ENCODE measurements at places on chromosomes 5 and 9. TPM values are rescaled to one million over a fixed set of nuclear protein-coding genes. Genes with fewer than 3 reads are reported as not detected.

GRCh38 chr5:13606051-13606450, 338.4 kb downstream of the DNAH5 start:
- no peaks in the 10 kb centered on the region for H3K36me3 ChIP-seq
- H3K27me3 ChIP-seq = no peaks in the 10 kb centered on the region
- no peak overlapping the region for H3K27ac ChIP-seq
- no peak for DNase-seq
- no peak overlapping the region for H3K4me3 ChIP-seq

DNA sequence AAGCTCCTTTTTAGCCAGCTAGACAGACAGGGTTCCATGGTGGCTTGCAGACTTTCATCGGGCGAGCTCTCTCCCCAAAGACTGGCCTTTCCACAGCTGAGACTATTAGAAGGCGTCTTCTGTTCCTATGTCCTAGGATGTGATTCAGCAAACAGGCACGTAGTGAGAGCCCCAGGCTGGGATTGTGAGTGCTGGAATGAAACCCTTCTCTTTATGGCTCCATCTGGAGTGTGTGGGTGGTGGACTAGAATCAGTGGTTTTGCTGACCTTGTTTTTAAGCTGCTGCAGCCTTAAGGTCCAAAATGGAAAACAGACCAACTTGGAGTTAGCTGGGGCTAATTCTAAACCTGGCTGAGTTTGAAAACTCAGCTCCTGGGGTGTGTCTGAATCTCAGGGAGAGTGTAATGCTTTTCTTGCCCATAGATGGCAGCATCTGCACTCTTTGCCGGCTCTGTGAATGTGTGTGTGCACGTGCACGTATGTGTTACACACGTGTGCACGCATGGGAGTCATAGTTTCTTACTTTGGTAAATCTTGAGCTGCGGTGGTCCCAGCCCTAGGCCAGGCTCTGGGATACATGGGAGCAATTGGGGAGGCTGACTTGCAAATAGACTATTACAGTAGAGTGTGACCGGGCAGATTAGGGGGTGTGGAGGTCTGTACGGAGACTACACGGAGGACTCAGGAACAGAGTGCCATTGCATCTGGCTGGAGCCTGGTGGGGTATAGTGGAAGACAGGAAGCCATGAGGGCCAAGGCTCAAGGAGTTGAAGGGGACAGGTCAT, 10.7 kb downstream of the GSN start:
- DNase-seq = no peak
- peaks cover 6% of the 10 kb centered on the region for H3K36me3 ChIP-seq
- H3K27ac ChIP-seq = peak overlapping the region; percentile 91

ENTPD2 gene
- total RNA-seq = 5.7 TPM

- H3K36me3 ChIP-seq = peaks cover 48% of the 10 kb centered on the region
- peak overlapping the region; percentile 95 for H3K27ac ChIP-seq
- H3K4me1 ChIP-seq = peaks cover 84% of the 10 kb centered on the region
These were observed 12.8 kb upstream of the RALGDS start for GRCh38 chr9:133133681-133134387.

DND1 gene
- total RNA-seq = 0.40 TPM

DNA sequence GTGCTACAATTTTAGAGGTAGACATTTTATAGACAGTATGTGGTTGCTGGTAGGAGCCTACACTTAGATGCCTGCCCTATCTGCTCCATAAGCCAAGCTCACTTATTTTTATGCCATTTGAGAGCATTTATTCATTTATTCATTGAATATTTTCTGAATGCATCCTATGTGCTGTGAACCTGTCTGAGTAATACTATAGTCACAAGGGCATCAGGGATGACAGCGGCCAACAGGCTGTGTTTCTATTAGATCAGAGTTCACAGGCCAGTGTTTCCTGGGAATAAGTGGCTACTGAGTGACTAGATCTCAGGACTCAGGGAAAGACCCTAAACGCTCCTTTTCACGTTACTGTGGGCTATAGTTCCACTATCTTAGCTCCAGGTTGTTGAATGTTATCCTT, 235.2 kb upstream of the MSX2 start:
- DNase-seq = no peak
- no peaks in the 10 kb centered on the region for H3K36me3 ChIP-seq
- no peaks in the 10 kb centered on the region for H3K27me3 ChIP-seq
- H3K27ac ChIP-seq = no peak overlapping the region

- no peak overlapping the region for H3K27ac ChIP-seq
- H3K36me3 ChIP-seq = peaks cover 43% of the 10 kb centered on the region
- DNase-seq = no peak
- no peak overlapping the region for H3K4me3 ChIP-seq
These were observed 27.6 kb upstream of the LTC4S start for GRCh38 chr5:179766021-179766725.

SVEP1 gene
- 7.5 TPM for total RNA-seq

GRCh38 chr5:156826150-156826549, 23.9 kb upstream of the PPP1R2B start:
- H3K27ac ChIP-seq = no peak overlapping the region
- no peaks in the 10 kb centered on the region for H3K4me1 ChIP-seq
- H3K27me3 ChIP-seq = no peaks in the 10 kb centered on the region
- H3K4me3 ChIP-seq = no peak overlapping the region
- DNase-seq = no peak

ANKRD31 gene
- total RNA-seq = 0.59 TPM

DNA sequence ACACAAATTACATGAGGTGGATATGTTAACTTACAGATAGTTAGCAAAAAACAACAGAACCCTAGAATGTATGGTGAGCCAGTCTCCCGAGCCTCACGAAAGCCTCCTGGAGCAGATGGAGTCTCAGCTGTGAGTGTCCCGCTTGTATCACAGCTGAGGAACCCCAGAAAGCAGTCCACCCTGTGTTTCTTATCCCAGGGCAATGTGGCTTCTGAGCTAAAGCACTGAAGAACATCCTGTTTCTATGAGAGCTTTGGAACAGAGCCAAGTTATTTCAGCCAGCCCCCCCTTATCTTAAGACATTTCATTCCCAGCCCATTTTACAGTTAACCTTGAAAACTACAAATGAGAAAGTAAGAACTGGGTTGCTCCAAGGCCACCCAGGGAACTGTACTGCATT, 1220.9 kb upstream of the CDH6 start:
- no peaks in the 10 kb centered on the region for H3K36me3 ChIP-seq
- H3K27ac ChIP-seq = no peak overlapping the region
- H3K4me1 ChIP-seq = no peaks in the 10 kb centered on the region

- no peak overlapping the region for H3K4me3 ChIP-seq
- H3K36me3 ChIP-seq = no peaks in the 10 kb centered on the region
- no peaks in the 10 kb centered on the region for H3K4me1 ChIP-seq
- DNase-seq = no peak
- H3K27ac ChIP-seq = no peak overlapping the region
- H3K27me3 ChIP-seq = no peaks in the 10 kb centered on the region
These were observed 30.7 kb upstream of the VCAN start for GRCh38 chr5:83440826-83441225.

DNA sequence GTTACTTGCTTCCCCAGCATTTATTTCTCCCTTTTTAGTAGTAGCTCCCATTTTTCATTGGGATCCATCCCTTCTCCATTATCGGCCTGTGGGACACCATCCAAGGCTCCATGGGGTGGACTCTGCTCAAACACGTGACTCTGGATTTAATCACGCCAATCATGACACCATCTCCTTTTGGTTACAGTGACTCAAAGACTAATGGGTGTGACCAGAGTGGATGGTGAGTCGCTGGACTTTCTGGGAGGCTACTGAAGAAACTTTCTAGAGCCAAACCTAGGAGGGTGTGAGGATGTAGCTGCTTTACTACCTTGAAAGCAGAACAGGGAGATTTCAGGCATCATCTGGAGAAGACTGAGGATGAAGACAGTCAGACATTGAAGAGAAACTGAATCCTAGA, 93.1 kb downstream of the PJA2 start:
- H3K36me3 ChIP-seq = no peaks in the 10 kb centered on the region
- no peak overlapping the region for H3K4me3 ChIP-seq
- H3K4me1 ChIP-seq = no peaks in the 10 kb centered on the region
- no peaks in the 10 kb centered on the region for H3K27me3 ChIP-seq
- no peak overlapping the region for H3K27ac ChIP-seq

DNA sequence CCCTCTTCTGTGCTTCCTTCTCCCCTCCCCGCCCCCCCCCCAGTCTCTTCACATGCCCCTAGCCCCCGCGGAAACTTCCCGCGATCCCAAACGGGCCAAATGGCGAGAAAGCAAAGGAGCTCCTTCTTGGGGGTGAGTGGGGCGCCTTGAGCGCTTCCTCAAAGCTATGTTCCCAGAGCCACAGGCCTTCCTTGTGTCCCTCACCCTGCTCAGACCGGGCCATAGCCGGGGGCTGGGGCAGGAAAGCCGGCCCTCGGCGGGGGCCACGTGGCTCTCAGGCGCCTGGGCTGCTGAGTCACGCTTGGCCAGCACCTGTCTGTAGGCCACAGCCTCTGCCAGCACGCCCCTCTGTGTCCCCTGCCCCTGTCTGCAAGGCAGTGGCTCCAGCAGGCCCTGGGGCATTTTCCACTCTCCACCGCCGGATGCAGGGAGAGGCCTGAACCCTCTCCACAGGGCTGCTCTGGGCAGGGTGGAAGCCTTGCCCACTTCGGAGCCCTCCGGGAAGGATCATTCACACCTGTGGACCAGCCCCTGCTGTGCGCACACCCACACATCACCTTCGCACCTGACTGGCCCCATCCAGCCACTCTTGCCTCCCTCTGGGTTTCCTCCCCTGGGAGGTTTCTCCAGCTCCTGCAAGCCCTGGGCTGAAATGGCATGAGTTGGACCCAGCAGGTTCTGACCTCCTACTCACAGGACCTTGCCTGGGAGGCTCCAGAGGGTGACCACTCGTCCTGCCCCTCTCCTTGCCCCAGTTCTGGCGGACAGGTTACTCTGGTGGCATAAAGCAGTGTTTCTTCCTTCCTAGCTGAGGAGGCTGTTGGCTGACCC, 1.2 kb upstream of the SQSTM1 start:
- peaks cover 7% of the 10 kb centered on the region for H3K27me3 ChIP-seq
- H3K4me1 ChIP-seq = peaks cover 59% of the 10 kb centered on the region
- peak overlapping the region; percentile 85 for H3K27ac ChIP-seq
- no peak for DNase-seq

DNA sequence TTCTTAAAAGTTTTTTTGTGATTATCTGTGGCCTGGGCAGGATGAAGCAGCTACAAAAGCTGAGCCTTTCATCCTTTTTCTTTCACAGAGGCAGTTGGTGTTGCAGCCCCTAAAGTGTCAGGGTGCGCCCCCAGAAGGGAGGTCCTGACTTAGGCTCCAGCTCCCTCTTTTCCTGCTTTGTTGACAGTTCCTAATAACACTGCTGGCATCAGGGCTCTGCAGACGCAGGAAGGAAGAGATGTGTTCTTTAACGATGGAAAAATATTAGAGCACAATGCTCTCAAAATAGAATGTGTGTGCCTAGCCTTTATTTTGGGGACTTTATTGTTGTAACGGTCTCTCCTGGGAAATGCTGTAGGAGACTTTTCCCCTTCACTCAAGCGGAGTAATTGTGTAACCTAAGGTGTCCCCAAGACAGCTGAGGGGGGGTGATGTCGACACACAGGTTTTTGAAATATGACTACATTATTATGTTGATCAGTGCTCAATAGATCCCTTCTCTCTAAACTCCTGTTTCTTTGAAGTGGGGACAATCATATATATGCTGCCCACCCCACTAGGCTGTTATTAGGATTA, 135.6 kb downstream of the SEMA6A start:
- H3K27ac ChIP-seq = no peak overlapping the region
- H3K27me3 ChIP-seq = no peaks in the 10 kb centered on the region
- no peak for DNase-seq
- no peaks in the 10 kb centered on the region for H3K36me3 ChIP-seq

SPTLC1 gene
- 83.2 TPM for total RNA-seq

DNA sequence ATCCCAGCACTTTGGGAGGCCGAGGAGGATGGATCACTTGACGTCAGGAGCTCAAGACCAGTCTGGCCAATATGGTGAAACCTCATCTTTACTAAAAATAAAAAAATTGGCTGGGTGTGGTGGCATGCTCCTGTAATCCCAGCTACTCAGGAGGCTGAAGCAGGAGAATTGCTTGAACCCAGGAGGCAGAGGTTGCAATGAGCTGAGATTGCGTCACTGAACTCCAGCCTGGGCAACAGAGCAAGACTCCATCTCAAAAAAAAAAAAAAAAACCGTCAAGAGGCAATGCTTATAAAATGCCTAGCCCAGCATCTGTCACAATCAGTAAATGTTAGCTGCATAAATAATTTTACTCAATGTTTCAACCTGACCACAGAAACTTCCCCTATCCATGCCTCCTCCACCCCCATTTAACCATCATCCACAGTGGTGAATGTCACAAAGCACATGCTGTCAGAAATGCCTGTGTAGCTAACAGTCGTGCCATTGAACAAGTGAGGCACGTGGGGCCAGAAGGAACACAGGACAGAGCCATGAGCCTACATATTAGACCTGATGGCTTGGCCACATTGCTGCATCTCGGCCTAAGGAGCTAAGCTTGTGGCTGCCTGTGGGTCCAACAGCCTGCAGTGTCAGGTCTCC, 16.8 kb upstream of the TCOF1 start:
- H3K27me3 ChIP-seq = no peaks in the 10 kb centered on the region
- no peak for DNase-seq
- peaks cover 29% of the 10 kb centered on the region for H3K4me1 ChIP-seq
- H3K27ac ChIP-seq = no peak overlapping the region
- H3K36me3 ChIP-seq = no peaks in the 10 kb centered on the region
- H3K4me3 ChIP-seq = no peak overlapping the region

OBP2B gene
- total RNA-seq = not detected

- peaks cover 9% of the 10 kb centered on the region for H3K36me3 ChIP-seq
- H3K4me1 ChIP-seq = peaks cover 26% of the 10 kb centered on the region
- no peak overlapping the region for H3K27ac ChIP-seq
- no peak overlapping the region for H3K4me3 ChIP-seq
- no peak for DNase-seq
These were observed 39.8 kb downstream of the ASS1 start for GRCh38 chr9:130484362-130485072.

DNA sequence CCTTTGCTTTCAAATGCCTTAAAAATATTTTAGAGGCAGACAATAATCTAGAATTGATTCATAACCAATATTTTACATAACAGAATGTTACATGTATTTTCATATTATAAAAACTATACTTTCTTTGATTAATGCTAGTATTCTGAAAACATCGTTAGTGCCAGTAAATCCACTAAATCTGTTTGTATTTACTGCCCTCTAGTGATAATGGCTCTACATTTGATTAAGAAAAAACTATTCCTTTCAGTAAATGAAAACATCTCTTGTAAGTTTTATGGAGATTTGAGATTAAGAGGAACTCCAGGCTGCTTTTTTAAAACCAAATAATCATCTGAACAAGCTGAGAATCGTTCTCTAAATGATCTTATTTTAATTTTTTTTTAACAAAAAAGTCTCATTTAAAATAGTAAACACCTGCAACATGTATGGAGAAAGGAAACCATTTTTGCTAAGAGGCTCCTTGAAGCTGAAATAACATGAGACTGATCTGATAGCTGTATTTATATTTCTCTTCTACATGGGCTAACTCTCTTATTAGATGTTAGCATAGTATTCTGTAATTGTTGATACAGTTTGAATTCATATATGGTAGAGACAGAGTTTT, 424.7 kb downstream of the RAB3C start:
- H3K27me3 ChIP-seq = no peaks in the 10 kb centered on the region
- no peak overlapping the region for H3K4me3 ChIP-seq
- no peaks in the 10 kb centered on the region for H3K36me3 ChIP-seq
- no peaks in the 10 kb centered on the region for H3K4me1 ChIP-seq
- peak; percentile 77 for DNase-seq

Data from spinal cord (tissue), 10 donors.